ENCODE measurements at places on chromosomes 7 and 10. TPM values are rescaled to one million over a fixed set of nuclear protein-coding genes. Genes with fewer than 3 reads are reported as not detected.
A peak's percentile ranks its signal among the peaks of the same experiment; 100 is the strongest.

GRCh38 chr7:156125841-156126730, 313.8 kb upstream of the SHH start:
- no peak for ATAC-seq

- ATAC-seq, result peak; percentile 76
These were observed 75.3 kb upstream of the CC2D2B start for GRCh38 chr10:95832216-95833041.

DNA sequence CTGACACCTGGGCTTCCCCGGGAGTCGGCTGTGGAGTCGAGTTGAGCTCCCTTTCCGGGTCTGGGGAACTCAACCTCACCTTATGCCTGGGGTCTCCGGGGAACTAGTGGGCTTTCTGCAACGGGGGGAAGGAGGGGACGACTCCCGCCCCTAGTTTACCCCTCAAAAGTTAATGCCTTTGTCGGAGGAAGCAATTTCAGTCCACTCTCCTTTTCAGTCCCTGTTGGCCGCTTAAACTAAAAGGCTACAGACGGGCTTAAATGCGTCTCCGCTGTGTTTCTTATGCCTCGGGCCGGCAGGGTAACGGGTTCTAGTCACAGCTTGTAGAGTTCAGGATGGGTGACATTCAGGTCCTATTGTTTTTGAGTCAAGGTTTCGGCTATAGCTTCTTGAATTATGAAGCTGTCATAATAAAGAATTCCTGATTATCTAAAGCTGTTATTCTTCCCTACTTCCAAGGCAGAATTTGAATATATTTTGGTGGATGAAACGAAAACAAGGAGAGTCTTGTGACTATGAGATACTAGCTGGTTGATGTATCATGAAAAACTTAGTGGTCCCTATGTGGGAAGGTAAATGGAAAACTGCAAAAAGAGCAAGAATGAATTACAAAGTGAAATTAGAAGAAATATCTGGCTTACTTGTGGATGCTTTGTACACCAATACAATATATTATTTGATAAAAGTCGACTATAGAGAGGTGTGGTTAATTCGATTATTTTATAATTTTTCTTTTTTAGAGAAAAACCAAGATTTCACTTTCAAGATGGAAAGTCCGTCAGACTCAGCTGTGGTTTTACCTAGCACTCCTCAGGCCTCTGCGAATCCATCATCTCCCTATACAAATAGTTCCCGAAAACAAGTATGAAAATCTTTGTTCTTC, 495 bp downstream of the SFR1 start:
- no peak for ATAC-seq

The CYP26C1 gene
- total RNA-seq, result not detected

The ARHGAP12 gene
- total RNA-seq, result 11.2 TPM

Data from esophagus mucosa (tissue), 1 donor.